EH (cell line): ENCODE measurements at places on chromosomes 5 and 9.

DNA sequence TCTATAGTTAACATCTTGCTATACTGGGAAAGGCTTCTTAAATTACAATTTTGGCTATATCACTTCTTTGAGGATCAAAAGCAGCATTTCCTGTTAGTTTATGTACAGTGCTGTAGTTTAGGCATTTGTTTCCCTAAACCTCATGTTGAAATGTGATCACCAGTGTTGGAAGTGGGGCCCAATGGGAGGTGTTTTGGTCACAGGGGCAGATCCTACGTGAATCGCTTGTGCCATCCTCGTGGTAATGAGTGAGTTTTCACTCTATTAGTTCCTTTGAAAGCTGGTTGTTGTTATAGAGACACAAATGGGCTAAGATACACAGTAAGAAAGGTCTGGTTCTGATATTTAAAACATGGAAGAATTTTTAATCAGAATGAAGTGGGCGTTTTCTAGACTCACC lies 5.8 kb downstream of the ACTL7A start:
- no peak for DNase-seq

GRCh38 chr5:58486290-58486689 lies 4.9 kb upstream of the GAPT start:
- no peak for DNase-seq

GRCh38 chr5:58211441-58211840 lies 248.4 kb downstream of the PLK2 start:
- DNase-seq = no peak

GRCh38 chr5:14365831-14366430 lies 215.7 kb upstream of the OTULINL start:
- DNase-seq = no peak

DNA sequence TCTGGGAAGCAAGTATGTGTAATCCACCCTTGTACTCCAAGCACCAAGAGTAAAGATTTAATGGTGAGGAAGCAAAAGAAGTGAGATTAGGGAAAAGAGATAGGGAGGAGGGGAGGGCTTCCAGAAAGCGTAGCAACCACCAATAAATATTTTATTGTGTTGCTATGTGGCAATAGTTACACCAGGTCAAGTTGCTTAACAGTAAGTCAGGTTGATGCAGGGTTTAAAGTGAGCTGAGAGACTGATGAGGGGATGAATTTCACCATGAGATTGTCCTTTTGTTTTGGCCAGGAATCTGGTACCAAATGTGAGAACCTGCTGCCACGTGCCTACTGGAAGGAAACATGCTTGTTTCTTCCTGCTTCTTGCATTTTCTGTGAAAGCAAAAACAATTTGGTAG lies 62.7 kb downstream of the PCSK5 start:
- no peak for DNase-seq

DNA sequence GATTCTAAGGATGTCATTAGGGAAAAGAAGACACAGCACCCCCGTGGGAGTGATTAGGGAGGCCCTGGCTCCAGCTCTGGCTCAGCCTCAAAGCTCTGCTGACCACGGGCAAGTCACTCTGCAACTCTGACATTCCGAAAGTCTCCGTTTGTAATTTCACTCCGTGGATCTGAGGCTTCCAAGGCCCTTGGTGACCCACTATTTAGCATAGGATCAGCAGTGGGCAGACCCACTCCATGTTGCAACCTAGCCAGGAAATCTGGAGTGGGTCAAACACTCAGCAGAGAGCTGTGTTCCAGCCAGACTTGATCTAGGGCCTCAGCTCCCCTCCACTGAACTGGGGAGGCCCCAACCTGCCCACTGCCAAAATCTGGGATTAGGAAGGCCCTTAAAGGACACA lies 11.8 kb downstream of the PHF19 start:
- no peak for DNase-seq

- DNase-seq = no peak
Measured at GRCh38 chr5:79684782-79685181, 4.9 kb upstream of the CMYA5 start.

- no peak for DNase-seq
Measured at GRCh38 chr9:132849185-132849706, 28.8 kb downstream of the AK8 start.

GRCh38 chr5:86879086-86879485 lies 261.3 kb downstream of the COX7C start:
- DNase-seq = no peak

GRCh38 chr9:86836797-86837196 lies 110.5 kb downstream of the GAS1 start:
- no peak for DNase-seq

- peak; percentile 69 for DNase-seq
Measured at GRCh38 chr9:80874276-80874675, 815.1 kb downstream of the TLE1 start.

- DNase-seq = no peak
Measured at GRCh38 chr9:27622693-27623340, 49.5 kb upstream of the C9orf72 start.

GRCh38 chr5:96476654-96477053 lies 43.6 kb upstream of the PCSK1 start:
- peak; percentile 74 for DNase-seq

DNA sequence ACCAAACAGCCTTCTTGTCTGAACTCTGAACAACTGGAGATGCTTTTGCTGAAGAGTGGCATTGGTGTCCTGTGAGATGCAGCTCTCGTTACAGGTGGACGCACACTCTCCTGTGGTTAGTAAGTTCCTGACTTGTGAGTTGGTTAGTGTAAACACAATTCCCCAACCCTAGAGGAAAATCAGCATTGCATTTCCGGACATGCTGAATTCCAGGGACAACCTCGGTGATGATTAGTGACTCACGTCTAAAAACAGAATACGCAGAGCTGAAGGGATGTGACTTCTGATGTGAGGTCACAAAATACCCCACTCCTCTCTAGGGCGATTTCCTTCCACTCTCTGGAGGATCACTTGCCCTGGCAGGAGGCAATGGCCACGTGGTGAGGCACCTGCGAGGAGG lies 5.0 kb downstream of the OR2V2 start:
- DNase-seq = peak; percentile 67

DNA sequence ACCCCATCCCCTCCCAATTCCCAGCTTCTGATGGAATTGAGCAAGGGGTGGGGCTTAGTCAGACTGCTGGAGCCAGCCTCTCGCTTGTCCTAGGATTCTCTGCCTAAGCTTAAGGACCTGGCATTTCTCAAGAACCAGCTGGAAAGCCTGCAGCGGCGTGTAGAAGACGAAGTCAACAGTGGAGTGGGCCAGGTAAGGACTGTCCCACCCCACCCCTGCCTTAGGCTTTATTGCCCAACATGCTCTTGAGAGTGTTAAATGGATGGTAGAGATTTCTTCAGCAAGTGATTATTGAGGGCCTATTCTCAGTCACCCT lies 1.1 kb downstream of the SLC35A4 start:
- DNase-seq = peak; percentile 25

- peak; percentile 75 for DNase-seq
Measured at GRCh38 chr9:127539259-127539981, 72.7 kb upstream of the STXBP1 start.

- DNase-seq = peak; percentile 99
Measured at GRCh38 chr9:116288658-116289057, 135.1 kb downstream of the PAPPA start.

- DNase-seq = peak; percentile 25
Measured at GRCh38 chr5:40240111-40240510, 439.6 kb upstream of the PTGER4 start.

DNA sequence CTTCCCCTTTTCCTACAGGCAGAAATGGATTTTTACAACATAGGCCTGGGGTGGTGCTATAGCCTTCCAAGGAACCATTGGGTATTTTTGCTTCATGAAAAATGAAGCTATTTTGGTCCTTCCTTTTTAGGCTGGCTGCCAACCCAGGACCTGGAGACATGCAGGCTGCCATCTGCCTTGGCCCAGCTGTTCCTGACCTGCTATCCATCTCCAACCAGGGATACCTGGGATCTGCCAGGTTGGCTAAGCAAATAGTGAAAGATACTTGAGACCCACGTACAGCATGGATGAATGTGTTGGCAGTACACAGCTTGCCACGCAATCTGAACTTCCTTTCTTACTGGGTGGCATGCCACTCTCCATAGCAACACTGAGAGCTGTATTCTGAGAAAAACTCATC lies 31.1 kb downstream of the MRPS27 start:
- DNase-seq = no peak

DNA sequence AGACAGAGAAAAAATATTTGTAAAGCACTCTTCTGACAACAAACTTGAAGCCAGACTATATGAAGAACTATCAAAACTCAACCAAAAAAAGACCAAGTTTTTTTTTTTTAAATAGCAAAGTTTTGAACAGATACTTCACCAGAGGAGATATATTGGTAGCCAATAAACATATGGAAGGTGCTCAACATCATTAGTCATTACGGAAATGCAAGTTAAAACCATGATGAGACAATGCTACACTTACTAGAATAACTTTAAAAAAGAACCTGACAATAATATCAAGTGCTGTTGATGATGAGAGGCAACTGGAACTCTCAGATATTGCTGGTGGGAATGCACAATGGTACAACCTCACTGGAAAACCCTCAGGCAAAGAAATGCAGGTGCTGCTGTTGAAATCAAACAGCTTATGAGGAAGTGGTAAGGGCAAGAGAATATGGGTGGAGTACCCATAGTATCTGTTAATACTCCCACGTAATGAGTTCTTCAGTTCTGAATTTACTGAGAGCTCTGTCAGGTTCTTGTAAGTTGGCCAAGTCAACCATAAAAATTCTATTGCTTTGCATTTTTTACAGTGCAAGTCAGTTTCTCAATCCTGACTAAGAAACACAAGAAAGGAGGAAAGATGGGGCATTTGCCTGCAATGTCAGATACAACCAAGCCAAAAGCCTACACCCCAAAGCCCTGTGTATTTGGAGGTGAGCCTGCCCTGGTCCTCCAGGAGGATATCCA lies 87.3 kb upstream of the GNAQ start:
- DNase-seq = peak; percentile 44

- DNase-seq = no peak
Measured at GRCh38 chr5:2259494-2260107, 376.9 kb upstream of the IRX4 start.

DNA sequence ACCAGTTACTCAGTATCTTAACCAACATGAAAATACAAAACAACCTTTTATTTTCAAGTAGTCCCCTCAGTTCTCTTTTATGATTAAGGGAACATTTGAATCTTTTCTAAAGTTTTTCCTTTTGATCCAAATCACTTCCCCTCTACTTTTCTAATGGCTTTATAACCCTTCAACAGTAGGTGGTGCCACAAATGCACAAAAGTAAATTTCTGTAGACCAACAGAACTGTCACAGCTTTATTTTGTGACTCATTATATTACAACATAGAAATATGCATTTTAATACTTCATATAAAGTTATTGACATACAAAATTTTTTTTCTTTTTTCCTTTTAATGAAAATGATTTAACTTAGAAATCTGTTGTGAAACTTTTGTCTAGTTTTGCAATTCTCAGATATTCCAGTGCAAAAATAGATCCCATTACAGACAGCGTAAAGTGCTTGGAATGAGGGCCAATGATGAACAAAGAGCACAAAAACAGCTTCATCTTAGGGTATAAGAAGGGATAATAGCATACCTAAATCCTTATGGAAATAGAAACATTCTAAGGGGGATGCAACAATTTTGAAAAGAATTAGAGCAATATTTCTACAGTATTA lies 17.0 kb downstream of the NIPSNAP3B start:
- DNase-seq = peak; percentile 49

DNA sequence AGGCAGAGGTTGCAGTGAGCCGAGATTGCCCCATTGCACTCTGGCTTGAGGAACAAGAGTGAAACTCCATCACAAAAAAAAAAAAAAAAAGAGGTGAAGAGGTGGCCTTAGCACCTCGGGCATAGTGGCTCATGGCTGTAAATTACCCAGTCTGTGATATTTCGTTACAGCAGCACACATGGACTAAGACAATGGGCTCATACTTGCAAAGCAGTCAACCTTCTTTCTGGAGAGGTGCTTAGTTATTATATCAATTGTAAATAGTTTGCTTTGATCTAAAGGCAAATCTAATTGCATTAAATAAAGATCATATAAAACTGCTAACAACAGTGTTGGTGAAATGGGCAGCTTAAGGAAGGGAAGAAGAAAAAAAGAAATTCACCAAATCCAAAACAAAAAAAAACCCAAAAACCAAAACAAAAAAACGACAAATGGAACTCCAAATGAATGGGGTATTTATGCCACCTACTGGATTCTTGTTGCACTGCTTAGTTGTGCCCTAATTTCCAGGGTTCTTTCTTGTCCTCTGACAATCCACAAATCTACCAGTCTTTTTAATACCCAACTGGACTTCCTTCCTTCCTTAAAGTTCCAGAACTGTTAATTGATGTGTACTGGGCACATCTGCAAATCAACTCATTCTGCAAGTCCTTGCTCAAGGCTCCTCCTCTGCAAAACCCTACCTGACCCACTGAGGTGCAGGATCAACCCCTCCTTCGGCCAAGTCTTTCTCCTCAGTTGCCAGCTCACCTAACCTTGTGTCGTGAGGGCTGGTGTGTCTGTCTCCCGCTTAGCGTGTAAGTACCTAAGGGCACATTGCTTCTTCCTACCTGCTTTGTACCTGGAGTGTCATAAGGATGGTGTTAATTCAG lies 35.0 kb upstream of the DMRT1 start:
- DNase-seq = peak; percentile 48

DNA sequence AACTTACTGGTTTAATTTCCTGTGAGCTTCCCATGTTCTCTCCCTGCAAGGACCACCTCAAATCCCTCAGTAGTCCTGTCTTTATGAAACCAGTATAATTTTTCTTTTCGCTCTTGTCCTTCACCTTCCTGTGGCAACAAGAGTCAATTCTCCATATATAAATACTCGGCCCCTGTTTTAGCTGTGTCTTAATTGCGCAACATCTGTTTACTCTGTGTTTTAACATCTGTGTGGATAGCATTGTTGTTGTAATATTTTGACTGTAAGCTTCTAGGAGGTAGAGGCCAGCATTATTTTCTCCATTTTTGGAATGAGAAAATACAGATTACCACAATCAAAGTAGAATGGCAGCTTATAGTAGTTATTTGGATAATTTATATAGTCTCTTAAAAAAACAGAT lies 30.2 kb upstream of the CDKN2B start:
- DNase-seq = no peak

- no peak for DNase-seq
Measured at GRCh38 chr5:118578093-118578492, 410.3 kb downstream of the DTWD2 start.
